ENCODE measurements at places on chromosomes 1 and 21.

DNA sequence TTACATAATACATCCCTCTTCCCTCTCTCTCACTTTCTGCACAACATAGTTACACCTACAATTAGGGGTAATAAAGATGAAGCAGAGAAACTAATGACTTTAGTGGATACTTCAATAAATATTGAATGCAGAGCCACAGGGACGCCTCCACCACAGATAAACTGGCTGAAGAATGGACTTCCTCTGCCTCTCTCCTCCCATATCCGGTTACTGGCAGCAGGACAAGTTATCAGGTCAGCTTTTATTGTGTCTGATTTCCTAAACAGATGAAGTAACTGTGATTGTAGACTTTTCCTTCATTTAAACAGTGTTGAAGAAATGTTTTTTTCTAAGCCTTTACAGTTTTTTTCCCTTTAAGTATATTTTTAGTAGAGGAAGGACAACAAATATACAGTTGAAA is 281.6 kb downstream of the TPR start:
- DNase-seq = no peak

GRCh38 chr1:17606826-17607440 is 67.4 kb downstream of the ARHGEF10L start:
- peak; percentile 72 for DNase-seq

- DNase-seq = no peak
Observed at GRCh38 chr1:61674221-61674620, 50.7 kb downstream of the TM2D1 start.

DNA sequence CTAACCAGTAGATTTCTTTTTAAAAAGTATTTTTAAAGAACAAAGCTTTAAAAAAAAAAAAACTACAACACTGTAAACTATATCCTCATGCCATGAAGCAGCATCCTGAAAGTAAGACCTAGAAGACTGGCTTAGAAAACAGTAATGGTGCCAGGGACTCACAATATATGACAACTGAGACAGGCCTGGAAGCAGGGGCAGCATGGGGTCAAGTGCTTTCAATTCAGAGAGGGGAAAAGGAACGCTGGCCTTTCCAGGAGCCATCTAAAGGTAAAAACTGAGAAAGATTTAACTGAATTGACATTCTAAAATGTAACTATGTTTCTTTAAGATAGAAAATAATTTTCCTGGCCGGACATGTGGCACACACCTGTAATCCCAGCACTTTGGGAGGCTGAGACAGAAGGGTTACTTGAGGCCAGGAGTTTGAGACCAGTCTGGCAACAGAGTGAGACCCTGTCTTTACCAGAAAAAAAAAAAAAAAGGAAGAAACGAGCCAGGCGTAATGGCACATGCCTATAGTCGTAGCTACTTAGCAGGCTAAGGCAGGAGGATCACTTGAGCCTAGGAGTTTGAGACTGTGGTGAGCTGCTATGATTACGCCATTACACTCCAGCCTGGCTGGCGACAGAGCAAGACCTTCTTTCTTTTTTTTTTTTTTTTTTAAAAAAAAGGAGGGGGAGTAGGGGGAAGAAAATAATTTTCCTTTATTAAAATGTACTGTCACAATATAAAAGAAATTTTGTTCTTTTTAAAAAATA is 54.1 kb downstream of the SLC35D1 start:
- DNase-seq = no peak

GRCh38 chr1:117138561-117138960 is 17.0 kb upstream of the TRIM45 start:
- DNase-seq = no peak

- DNase-seq = no peak
Observed at GRCh38 chr1:207444514-207445217, 9.5 kb upstream of the CR2 start.

- peak; percentile 93 for DNase-seq
Observed at GRCh38 chr1:206464456-206464964, 5.8 kb upstream of the IKBKE start.

GRCh38 chr21:43266534-43266933 is 97.7 kb downstream of the CRYAA start:
- DNase-seq = no peak

DNA sequence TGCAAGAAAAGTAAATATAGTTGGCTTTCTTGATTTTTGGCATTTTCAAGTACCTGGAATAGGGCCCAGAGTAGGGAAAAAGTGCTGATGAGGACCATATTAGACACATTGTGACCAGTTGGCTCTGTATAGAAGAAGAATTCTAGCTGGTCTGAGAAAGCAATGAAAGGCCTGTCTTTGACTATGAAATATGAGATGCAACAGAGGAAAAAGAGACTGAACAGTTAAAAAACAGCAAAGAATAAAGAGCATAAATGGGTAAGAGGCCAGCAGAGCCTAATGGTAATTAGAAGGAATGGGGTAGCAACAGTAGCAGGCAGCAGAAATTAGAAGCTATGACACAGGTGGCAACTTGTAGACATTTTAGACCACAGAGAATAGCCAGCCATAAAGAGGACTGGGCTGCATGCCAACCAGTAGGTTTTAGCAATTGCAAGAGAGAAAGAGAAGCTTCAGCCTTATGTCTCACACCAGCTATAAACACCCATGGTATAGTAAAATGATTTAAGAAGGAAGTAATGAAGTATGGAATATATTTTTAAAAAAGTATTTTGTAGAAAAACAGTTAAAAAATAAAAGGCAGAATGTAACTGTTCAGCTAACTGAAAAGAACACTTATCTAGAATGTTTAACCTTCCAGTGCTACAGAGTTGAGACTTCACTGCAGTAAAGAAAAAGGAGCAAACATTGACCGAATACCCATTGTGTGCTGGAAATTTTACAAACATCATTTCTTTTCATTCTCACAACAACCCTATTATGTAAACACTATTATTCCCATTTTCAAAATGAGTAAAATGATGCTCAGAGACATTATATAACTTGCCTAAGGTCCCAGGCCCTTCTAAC is 114.1 kb downstream of the LHX4 start:
- DNase-seq = peak; percentile 3

DNA sequence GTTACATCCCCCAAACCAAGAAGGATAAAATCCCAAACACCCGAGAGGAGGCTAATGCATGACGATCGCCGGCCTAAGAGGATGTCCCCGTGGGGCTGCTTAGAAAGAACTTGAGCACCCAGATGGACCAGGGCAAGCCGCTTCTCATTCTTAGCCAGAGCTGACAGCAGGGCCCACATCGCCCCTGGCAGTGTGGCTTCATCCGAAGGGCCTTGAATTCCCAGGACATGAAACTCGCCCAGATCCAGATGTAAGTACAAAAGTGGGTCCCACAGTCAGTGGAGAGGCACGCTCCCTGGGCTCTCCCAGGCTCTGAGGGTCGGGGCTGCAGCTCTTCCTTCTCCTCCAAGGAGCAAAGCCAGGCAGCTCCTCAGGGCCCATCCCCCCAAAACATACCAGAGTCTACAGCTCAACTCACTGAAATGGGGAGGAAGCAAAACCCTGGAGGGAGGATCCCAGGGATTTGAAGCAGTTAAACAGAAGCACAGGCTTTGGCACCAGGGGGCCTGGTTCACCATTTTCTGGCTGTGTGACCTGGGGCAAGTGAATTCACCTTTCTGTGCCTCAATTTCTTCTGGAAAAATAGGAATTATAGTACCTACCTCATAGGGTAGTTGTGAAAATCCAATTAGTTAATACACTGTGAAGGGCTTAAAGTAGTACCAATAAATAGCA is 85.6 kb downstream of the MAN1C1 start:
- DNase-seq = no peak

GRCh38 chr1:18927082-18927653 is 24.8 kb upstream of the ALDH4A1 start:
- DNase-seq = peak; percentile 49

DNA sequence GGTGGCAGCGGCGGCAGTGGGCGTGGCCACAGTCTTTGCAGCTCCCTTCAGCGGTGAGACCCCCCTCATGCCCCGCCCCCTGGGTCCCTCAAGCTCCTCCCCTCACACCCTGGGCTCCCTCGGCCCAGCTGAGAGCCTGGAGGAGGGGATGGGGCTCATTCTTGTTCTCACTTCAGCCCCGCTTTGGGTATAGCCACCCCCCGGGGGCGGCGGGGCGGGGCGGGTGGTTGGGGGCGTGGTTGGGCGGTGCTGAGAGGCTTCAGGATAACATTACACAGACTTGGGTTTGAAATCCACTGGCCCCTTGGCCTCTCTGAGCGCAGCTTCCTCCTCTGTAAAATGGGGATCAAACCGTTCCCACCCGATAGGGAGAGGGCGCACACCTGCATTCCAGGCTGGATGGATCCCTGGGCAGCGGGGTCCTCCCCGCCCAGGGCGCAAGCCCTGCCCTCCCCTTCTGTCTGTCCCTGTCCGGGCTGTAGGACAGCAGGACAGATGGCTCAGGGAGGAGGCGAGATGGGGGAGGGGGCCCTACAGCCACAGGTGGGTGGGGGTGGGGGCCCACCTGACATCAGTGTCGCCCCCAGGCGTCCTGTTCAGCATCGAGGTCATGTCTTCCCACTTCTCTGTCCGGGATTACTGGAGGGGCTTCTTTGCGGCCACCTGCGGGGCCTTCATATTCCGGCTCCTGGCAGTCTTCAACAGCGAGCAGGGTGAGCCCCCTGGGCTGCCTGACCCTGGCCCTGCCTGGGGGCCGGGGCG is 5.1 kb downstream of the CLCNKA start:
- DNase-seq = no peak

- DNase-seq = no peak
Observed at GRCh38 chr21:32523988-32524719, 61.2 kb downstream of the TCP10L start.

- DNase-seq = no peak
Observed at GRCh38 chr1:91846007-91846638, 39.8 kb downstream of the TGFBR3 start.

GRCh38 chr1:197017558-197018146 is 40.3 kb downstream of the CFHR5 start:
- no peak for DNase-seq

- DNase-seq = no peak
Observed at GRCh38 chr1:222250376-222250775, 297.5 kb downstream of the HHIPL2 start.
